ENCODE measurements at places on chromosomes 6 and 20.

- DNase-seq = no peak
Measured at GRCh38 chr20:48831718-48832404, 4.1 kb upstream of the PREX1 start.

- DNase-seq = no peak
Measured at GRCh38 chr6:135753196-135753595, 98.3 kb upstream of the PDE7B start.

DNA sequence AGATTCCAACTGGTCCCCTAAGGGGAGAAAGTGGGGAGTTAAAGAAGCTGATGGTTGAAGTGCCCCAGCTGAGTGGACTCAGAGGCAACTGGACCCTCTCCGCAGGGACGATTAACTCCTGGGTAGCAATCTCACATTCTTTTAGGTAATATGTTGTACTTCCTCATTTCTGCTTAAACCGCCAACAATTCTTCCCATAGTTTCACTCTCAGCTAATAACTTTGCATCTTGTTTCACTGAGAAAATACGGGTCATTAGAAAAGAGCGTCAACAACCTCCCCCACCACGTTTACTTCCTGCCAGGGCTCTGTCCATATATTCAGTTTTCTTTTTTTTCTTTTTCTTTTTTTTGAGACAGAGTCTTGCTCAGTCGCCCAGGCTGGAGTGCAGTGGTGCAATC lies 39.5 kb upstream of the CHD6 start:
- no peak for DNase-seq

DNA sequence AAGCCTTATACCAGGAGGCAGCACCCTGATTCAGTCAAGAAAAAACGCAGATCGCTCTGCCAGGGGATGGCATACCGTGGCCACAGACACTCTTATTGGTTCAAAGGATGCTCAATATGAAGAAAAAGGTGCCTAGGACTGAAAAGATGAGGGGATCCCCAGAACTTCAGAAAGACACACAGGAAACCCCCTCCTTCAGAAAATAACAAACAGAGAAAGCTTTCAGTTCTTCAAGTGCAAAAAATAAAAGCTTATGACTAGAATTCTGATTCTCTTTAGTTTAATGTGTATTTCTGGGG lies 17.7 kb upstream of the MYB start:
- DNase-seq = peak; percentile 11

GRCh38 chr6:4105980-4106536 lies 27.1 kb upstream of the FAM217A start:
- no peak for DNase-seq

DNA sequence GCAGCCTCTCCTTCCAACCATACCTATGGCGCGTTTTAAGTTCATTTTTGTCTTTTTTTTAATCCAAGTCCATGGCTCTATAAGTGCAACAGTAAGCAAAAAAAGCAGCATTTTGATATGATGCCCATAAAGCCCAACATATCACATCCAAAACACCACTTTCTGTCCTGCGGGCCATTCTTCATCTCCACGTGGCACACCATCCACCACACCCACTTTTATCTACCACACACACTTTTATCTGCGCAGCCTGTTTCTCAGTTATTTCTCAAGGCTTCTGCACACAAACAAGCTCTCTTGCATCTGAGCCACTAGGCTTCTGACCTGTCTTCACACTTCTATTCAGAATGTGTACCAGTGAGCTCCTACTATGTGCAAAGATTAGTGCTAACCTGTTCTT lies 5.3 kb downstream of the GCLC start:
- DNase-seq = no peak

- no peak for DNase-seq
Measured at GRCh38 chr20:50472693-50473664, 37.2 kb upstream of the PTPN1 start.

- no peak for DNase-seq
Measured at GRCh38 chr6:112936504-112936903, 589.4 kb downstream of the RFPL4B start.

GRCh38 chr20:46361381-46361780 lies 45.0 kb downstream of the ELMO2 start:
- no peak for DNase-seq

GRCh38 chr6:42337985-42338743 lies 113.6 kb downstream of the TRERF1 start:
- no peak for DNase-seq

DNA sequence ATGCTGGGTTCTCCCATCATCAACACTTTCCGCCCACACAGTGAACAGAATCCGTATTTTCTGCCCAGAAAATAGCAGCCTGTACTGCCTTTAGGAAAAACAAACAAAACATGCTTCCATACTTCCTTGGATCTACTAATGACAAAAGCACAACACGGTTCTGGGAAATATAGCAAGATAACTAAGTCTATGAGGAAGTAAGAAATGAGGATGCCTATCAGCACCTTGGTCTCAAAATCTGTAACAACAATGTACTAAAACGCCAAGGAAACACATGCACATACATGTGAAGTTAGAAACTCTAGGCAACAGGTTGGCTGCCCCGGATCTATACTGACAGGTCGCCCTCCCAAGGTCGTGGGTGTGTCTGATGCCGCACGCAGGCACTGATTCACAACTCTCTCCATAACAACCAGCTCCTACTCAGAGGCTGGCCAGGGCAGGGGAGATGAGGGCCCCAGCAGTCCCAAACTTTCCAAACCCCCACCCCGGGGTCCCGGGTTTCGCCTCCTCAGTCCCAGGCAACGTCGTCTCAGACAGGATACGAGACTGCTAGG lies 710 bp downstream of the BTBD9 start:
- peak; percentile 52 for DNase-seq

GRCh38 chr6:166620478-166621113 lies 6.5 kb downstream of the RPS6KA2 start:
- DNase-seq = no peak

GRCh38 chr6:16466800-16467553 lies 228.6 kb downstream of the GMPR start:
- no peak for DNase-seq

DNA sequence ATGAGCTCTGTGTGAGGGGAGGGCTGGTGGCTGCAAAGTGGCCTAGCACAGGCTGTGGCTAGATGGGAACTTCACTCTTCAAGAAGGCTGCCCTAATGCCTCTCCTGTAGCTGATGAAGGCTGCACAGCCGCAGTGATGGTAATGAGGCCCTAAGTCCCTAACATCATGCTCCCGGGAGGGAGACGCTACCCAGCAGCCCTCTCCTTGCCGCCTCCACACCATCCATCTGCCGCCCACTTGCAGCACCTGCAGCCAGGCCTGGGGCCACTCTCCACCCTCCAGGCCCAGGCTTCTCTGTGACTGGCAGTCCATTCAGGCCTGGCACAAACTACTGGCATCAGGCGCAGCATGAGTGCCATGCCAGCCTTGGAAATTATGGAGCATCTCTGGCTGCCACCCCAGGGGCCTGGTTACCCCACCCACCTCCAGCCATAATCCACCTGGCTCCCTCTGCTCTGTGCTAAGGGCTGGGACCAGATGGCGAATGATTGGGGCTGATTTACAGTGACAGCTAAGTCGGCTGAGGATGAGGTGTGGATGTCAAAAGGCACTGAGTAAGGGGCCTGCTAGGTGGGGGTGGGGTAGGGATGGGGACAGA lies 284.2 kb downstream of the LRFN2 start:
- no peak for DNase-seq

- no peak for DNase-seq
Measured at GRCh38 chr6:25535632-25536225, 116.3 kb upstream of the SCGN start.

- DNase-seq = no peak
Measured at GRCh38 chr6:70673054-70673453, 5.4 kb downstream of the SMAP1 start.

- no peak for DNase-seq
Measured at GRCh38 chr6:125679128-125679527, 70.3 kb upstream of the HEY2 start.

DNA sequence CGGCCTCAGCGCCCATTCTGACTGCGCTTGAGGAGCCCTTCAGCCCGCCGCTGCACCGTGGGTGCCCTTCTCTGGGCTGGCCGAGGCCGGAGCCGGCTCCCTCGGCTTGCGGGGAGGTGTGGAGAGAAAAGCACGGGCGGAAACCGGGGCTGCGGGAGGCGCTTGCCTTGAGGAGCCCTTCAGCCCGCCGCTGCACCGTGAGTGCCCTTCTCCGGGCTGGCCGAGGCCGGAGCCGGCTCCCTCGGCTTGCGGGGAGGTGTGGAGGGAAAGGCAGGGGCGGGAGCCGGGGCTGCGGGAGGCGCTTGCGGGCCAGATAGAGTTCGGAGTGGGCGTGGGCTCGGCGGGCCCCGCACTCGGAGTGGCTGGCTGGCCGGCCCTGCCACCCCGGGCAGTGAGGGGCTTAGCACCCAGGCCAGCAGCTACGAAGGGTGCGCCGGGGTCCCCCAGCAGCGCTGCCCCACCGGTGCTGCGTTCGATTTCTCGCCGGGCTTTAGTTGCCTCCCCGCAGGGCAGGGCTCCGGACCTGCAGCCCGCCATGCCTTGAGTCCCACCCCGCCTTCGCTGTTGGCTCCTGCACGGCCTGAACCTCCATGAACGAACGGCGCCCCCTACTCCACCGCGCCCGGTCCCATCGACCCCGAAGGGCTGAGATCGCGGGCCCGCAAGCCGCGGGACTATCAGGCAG lies 45.7 kb upstream of the MCUR1 start:
- DNase-seq = no peak

DNA sequence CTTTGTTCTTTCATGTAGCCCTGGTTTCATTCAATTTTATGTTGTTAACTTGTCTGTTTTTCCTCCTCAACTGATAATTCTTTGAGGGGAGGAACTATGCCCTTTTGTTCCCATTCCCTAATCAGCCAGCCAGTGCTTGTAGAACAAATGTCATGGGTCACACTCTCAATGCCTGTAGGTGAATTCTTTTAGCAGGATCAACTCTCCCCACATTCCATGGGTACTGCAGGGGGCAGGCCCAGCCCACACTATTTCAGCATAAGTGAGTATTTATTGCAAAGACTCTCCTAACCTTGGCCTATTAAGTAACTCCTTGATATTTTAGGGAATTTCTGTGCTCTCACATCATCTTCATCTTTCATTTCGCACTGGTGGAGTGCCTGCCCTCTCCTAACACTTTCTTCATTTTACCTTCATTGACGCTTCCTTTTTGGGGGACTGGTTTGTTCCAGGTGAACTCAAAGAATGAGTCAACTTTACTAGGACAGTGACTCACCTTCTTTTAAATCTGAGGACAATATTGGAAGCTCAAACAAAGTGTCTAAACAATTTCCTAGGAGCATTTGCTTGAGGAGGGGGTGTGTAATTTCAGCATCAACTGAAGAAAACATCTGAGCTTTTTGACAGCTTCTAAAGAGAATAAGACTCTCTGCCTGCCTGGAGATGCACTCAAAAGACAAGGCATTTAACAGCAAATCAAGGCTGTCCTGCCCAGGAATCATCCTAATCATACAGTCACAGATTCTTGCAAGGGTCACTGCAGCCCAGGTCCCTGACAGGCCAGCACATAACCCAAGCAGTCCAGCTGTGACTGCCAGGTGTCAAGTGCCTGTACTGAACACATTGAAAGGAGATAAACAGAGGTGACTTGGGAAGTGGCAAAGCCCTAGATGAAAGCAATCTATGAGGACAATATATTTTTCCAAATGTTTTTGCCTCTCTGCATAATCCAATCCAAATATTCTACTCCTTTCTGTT lies 263.9 kb upstream of the PRND start:
- DNase-seq = no peak

GRCh38 chr20:44092551-44093248 lies 94.3 kb downstream of the JPH2 start:
- DNase-seq = no peak

DNA sequence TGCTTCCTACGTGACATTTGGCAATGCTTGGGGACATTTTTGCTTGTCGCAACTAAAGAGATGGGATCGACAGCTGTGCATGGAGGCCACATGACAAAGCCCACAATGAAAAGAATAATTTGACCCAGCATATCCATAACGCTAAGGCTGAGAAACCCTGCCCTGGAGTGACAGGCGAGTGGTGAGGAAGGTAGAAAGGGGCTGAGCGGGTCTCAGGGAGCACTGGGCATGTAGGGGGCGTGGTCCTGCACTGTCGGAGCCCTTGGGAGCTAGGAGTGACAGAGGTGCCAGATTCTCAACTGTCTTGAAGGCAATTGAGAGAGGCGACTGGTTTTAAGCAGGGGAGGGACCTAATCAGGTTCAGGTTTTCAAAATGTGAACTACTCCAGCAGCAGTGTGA lies 13.6 kb downstream of the GGTLC1 start:
- DNase-seq = no peak

- DNase-seq = no peak
Measured at GRCh38 chr6:56158571-56158970, 88.8 kb downstream of the COL21A1 start.

- no peak for DNase-seq
Measured at GRCh38 chr6:43846556-43846955, 76.5 kb downstream of the VEGFA start.

GRCh38 chr20:46399401-46399800 lies 7.0 kb downstream of the ELMO2 start:
- DNase-seq = no peak

DNA sequence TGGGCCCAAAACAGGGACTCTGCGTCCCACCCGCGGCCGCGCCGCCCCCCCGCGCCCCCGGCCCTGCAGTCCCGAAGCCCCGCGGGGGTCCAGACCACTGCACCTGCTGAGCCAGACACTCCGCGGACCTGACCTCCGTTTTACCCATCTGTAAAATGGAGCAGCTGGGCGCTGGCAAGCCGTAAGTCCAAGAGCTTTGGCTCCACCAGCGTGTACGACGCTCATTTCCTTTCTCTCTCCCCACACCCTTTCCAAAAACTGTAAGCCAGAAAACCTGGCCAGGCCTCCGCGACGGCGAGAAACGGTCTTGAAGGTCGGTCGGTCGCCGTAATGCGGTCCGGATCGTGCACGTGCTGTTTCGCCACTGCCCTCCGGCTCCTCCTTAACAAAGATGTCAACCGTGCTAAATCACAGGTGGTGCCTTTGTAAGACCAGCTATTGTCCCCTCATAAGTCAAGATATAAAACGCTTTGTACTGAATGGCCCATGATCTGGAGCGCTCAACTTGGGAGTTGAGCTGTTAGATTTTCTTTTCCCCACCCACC lies 7.8 kb upstream of the NR2E1 start:
- DNase-seq = no peak

GRCh38 chr6:37882724-37883413 lies 63.3 kb downstream of the ZFAND3 start:
- no peak for DNase-seq

GRCh38 chr6:18025596-18025995 lies 38.2 kb upstream of the KIF13A start:
- DNase-seq = no peak

- no peak for DNase-seq
Measured at GRCh38 chr20:54549658-54550326, 74.4 kb downstream of the DOK5 start.

DNA sequence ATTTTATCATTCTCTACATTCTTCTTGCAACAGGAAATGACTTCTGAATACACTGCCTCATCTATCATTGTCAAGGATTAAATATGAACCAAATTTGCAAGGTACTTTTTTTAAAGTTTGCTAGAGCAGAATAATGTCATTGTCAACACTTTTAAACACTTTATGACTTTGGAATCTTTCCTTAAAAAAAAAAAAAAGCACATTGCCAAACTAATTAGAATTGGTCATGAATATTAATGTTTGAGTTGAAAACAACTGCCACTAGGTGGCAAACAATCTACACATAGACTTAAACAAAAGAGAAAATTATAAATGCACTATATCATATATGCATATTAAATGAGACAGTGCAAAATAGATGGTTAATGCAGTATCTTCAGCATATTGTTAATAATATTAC lies 32.5 kb upstream of the TMEM244 start:
- no peak for DNase-seq
